Amniotic epithelial cell (primary cell): ENCODE measurements at places on chromosomes 16 and 17.
A peak's percentile ranks its signal among the peaks of the same experiment; 100 is the strongest.

- DNase-seq: no peak
These were observed 973.5 kb upstream of the GOT2 start for GRCh38 chr16:59707436-59708226.

GRCh38 chr17:74217037-74217730, 3.8 kb downstream of the TTYH2 start:
- no peak for DNase-seq

DNA sequence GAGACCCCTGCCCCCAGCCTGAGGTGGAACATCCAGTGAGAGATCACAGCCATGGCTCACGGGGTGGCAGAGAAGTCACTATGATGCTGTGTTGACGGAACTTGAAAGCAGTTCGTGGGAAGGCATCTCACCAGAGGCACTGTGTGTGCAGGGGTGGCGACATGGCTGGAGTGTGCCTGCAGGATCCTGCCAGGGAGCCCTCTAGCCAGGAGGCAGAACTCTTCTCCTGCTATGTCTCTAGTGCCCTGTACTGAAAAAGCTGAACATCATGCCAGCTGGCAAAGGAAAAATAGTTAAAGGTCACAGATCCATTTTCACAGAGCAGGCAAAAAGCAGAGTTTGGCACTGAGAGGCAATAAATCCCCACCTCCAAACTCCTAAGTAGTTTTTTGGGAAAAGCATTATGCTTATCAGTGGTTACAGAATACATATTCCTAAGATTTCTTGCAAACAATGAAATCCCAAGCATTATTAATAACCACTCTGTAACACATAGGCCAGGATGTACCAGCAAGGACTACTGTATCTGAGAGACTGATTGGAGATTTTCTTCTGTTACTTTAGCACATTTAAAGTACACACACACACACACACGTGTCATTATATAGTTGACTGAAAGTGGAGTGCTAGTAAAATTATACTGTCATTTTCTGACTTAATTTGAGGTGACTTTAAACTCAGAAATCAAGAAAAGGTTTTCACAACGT, 36.8 kb downstream of the TNRC6C start:
- no peak for DNase-seq

DNA sequence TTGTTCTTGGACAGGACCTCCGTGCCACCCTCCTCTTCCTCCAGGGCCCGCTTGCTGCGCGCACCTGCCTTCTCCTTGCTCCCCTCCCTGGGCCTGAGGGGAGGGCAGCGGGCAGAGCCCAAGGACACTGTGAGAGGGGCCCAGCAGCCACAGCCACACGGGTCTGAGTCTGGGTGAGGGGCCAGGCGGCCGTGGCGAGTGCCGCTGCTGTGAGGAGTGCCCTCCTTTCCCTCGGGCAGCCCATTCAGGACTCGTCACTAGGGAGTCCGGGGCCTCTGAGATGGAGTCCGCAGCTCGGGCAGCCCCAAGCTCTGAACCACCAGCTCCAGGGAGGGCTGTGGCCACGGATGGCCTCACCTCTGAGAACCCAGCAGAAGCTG, 5.6 kb downstream of the DUS1L start:
- DNase-seq: no peak

DNA sequence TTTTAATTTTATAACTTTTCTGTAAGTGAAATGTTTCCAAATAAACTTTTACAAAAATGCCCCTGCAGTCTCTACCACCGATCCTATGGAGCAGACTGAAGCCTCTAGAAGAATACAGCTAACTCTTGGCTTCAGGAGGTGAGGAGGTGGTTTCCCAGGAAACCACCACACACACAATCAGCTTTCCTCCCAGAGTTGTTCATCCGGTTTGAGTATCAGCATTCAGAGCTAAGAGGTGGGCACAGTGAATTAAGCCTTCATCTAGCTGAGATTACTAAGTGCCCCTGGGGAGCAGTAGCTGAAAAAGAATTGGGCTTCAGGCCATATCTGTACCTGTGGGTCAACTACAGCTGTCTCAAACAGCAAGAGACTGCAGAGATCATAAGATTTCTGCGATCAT, 139.7 kb downstream of the AATF start:
- DNase-seq: no peak

GRCh38 chr17:538181-538973, 176.3 kb downstream of the VPS53 start:
- peak; percentile 98 for DNase-seq
